ENCODE measurements at places on chromosomes 4 and X.

DNA sequence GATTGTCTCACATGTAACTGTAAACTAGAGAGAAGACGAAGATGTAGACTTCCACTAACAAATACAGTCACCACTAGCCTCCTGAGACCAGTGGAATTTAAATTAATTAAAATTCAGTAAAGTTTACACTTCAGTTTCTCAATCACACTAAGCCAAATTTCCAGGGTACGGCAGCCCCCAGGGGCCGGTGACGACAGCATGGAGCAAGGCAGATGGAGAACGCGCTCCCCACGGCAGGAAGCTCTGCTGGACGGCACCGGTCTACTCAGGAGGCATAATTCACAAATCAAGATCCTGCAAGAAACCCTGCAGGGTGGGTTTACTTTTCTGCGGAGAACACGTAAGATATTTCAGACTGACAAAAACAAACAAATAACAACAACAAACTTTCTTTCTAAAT, 80.7 kb downstream of the FAT1 start:
- DNase-seq: no peak

DNA sequence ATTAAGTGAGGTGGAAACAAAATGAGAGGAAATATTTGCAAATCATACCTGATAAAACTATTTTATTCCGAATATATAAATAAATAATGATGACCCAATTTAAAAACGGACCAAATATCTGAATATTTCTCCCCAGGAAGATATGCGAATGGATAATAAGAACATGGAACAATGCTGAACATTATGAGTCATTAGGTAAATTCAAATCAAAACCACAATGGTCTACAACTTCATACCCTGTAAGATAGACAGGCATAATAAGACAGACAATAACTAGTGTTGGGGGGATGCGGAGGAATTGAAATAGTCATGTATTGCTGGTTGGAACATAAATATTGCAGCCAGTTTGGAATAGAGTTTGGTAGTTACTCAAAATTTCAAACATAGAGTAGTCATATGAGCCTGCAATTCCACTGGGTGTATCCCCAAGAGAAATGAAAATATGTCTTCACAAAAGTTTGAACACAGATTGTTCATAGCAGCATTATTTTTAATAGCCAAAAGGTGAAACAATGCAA, 47.6 kb upstream of the DRP2 start:
- DNase-seq: no peak

DNA sequence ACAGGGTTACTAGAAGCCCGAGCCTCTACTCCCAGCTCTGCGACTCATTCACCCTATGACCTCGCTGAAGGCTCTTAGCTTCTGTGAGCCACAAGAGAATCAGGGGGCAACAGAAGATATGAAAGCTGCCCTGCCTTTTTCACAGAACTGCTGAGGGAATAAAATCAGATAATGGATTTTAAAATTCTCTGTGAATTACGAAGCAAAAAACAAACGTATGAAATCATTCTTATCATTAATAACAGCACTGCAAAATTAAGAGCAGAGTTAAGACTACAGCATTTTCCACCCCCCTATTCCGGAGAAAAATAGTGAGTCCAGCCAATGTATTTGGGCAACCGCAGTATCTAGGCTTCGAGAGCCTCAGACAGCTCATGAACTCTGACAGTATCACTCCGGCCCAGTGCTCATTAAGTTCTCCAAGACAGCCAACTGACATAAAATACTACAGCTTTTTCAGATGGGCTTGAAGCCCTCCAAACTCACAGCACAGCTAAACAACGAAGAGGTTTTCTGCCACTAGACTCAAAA, 33.4 kb downstream of the AFAP1 start:
- DNase-seq: no peak

DNA sequence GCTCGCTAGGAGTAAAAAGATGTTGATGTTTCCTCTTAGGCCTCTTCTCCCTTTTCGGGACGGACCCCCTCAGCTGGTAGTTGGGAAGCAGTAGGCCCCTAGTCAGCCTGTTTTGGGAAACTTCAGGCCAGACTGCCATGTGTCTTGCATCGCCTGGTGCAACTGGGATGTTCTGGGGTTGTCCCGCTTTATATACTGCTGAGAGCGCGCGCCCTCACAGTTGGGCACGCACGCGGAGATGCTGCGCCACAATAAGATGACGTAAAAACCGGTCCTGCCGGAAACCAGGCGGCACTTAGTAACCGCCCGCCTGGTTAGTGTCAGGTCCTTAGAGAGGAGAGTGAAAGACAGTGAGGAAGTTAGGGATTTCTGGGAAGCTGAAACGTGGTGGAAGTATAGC, 231.3 kb upstream of the CT83 start:
- no peak for DNase-seq

DNA sequence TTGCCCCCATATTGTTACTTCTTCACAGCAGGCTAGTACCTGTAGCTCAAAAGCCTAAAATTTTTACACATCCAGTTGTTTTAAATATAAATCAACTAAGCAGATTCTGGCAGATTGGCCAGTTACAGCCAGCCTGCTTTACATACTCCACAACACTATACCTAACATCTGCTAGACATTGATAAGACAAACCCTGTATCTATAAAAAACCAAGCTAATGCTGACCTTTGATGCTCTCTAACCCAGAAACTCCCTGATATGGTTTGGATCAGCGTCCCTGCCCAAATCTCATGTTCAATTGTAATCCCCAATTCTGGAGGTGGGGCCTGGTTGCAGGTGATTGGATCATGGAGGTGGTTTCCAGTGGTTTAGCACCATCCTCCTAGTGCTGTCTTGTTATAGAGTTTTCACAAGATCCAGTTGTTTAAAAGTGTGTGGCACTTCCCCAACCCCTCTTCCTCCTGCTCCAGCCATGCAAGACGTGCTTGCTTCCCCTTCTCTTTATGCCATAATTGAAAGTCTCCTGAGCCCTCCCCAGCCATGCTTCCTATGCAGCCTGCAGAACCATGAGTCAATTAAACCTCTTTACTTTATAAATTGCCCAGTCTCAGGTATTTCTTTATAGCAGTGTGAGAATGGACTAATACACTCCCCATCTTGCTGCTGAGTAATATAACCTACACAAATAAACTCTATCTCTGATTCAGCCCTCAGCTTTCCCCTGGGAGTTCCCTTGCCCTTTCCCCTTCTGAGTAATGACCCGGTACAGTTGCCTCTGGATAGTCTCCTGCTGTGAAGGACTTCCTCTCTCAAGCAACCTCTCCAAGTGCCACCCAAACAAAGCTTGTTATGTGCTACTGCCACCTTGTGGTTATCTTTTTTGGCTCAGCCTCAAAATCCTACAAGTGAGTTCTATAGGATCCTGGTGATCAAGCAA, 39.6 kb downstream of the ZCCHC13 start:
- DNase-seq: peak; percentile 83

DNA sequence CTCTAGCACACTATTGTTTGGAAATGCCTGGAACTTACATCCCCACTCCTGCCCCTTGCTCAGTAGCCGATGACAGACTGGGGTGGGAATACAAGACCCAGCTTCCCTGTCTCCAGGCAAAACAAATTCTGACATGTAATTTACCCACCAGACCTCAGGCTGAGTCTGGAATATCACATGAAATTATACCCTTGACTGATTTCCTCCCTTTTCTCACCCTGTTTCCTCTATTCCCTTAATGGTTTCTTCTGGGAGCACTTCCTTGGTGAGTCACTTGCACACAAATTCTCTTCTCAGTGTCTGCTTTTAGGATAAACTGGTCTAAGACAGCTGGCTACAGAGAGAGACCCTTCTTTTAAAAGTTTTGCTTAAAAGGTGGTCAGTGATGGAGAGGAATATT, 65.8 kb upstream of the DIPK2B start:
- no peak for DNase-seq

DNA sequence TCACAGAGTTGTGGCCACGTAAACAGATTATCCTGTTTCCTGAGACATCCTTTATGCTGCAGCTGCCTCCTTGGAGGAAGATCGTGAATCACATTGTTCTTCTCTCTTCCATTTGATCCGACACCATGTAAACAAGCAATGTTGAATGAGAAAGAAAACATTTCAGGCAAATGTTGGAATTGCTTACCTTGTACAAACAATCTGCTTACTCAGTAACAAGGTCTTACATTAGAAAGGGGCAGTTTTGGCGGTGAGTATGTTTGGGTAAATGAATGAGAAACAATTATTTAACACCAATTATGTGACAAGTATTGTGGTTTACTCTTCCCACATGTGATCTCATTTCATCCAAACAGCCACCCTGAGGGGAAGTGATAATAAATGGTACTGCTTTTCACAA, 637.8 kb downstream of the RAB28 start:
- no peak for DNase-seq

GRCh38 chr4:29304595-29304994, 1415.6 kb upstream of the PCDH7 start:
- no peak for DNase-seq

DNA sequence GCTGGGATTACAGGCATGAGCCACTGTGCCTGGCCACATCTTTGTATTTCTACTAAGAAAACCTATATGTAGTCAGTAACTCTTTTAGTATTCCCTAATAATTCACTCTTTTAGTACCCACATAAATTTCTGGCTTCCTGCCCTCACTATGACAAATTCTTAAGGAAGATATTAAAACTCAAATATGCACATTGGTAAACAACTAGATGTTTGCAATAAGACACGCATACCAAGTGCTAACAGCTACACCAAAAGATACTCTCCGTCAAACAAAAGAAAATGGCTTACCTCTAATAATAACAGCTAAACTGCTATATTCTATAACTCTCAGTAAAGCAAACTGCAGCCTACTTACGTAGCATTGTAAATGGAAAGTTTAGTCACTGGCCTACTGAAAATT, 6.3 kb downstream of the UBA6 start:
- DNase-seq: no peak

GRCh38 chr4:137890812-137891211, 351.3 kb downstream of the SLC7A11 start:
- no peak for DNase-seq

- no peak for DNase-seq
Measured at GRCh38 chr4:55730280-55730931, 89.2 kb upstream of the EXOC1L start.

DNA sequence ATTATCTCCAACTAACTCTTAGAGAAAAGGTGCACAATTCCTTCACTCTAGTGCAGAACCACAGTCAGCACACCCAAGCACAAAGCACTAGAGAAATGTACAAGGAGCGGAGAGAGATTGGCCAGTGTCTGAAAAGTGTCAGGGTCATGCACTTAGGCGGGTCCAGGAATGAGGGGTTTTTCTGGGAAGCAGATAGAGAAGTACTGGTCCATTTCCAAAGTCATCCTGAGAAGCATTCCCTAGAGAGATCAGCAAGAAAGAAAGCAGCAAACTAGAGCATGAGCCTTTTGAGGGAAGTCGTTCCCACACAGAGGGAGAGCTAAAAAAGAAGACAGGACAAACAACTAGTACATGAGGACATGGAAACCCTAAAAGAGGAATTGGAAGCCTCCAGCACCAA, 168.1 kb upstream of the MAP3K15 start:
- no peak for DNase-seq

DNA sequence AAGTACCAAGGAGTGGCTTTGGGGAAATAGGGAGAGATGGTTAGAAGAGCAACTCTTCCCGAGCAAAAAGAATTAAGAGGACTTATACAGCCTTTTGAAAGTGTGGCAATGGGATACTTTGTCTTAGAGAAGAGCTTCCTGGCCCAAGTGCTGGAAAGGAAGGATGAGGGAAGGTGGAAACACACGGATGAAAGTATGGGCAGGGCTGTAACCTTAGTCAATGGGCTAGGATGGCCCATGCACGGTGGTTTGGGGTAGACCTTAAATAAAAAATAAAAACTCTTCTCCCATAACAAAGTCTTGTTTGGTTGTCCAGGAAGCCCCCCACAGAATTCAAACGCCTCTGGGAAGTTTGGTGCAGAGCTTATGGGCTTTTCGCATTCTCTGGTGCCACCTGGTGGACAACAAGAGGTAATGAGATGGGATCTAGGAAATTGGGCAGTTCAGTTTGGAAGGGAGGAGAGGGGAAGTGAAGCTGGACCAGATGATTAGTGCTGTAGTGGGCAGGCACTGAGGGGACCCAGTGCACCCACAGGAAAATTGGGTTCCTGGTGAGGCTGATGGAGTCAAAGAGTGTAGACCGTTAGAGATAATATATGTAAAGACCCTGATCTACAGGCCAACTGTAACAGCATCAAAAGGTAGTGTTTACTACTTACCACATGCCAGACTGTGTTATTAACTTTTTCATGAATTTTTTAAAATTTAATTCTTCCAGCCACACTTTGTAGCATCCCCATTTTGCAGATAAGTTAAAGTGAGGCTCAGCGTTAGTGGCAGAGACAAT, 13.8 kb upstream of the ENOX2 start:
- peak; percentile 72 for DNase-seq

GRCh38 chr4:184740980-184741391, 7.1 kb upstream of the CENPU start:
- DNase-seq: no peak

DNA sequence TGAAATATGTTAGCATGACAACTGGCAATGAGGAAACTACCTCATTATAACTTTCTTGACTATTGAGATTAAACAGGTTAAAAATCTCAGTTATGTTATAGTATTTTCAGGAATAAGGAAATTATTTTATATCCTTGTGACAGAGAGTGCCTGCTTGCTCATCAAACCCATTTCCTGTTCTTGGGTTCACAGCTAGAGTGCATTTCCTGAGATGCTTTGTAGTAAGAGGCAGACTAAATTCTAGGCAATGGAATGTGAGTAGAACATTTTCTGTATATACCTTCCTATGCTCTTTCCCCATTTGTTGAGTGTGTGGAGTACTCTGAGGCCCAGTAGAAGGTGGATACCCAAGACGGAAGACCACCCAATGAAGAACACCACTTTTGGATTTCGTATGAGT, 96.9 kb upstream of the CASK start:
- peak; percentile 53 for DNase-seq
